ENCODE measurements at places on chromosomes 1 and 21.

GRCh38 chr1:237223419-237223818 lies 181.4 kb downstream of the RYR2 start:
- no peak for DNase-seq

- no peak for DNase-seq
Observed at GRCh38 chr21:34342476-34342875, 21.3 kb upstream of the KCNE2 start.

DNA sequence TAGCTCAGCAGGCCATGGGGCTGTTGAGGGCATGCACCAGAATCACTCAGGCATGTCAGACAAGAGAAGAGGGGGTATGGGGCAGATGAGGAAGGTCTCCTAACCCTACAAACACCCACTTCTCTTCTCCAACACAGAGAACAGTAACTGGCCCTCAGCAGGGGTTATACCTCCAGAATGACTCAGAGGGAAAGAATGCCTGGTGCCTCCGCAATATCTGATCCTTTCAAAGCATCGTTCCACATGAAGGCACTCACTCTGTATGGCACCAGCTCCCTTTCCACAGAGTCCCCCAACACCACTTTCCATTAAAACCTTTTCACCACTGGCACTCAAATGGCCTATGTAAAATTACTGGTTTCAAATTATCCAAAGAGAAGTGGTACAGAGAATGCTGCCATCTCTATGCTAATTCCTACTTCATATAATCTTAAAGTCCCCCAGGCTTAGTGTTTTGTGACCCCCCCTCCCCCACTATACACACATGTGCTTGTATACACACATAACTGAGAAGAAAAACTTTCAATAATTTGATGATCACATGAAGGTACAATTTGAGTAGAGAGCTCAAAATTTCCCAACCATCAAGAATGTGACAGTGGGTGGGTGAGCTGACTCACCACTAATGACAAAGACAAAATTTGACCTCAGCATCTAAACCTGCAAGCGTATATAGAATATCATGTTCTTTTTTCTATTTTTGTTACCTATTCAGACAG lies 91.5 kb downstream of the SIPA1L2 start:
- peak; percentile 77 for DNase-seq

- DNase-seq: no peak
Observed at GRCh38 chr1:234992065-234992464, 136.6 kb downstream of the TOMM20 start.

- no peak for DNase-seq
Observed at GRCh38 chr1:212428496-212428895, 4.2 kb upstream of the NENF start.

DNA sequence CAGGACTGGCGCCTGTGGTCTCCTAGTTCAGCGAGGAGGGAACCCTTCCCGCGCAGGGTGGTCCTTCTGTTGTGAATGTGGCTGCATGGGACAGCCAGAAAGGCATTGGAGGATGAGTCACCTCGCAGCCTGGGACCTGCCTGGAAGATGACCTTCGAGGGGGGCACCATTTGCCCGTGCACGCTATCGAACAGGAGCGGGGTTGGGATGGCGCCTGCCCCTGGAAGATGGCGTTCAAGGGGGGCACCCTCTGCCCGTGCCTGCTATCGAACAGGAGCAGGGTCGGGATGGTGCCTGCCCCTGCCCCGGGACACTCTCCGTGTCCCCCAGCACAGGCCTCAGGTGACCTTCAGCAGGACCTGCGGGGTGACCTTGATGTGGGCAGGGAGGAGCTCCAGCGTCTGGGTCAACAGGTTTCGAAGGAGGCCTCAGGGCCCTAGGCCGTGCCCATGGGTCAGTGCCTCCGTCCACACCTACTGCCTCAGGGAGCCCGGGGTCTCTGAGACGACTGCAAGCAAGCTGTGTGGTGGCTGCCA lies 1.7 kb upstream of the ACTRT2 start:
- no peak for DNase-seq

DNA sequence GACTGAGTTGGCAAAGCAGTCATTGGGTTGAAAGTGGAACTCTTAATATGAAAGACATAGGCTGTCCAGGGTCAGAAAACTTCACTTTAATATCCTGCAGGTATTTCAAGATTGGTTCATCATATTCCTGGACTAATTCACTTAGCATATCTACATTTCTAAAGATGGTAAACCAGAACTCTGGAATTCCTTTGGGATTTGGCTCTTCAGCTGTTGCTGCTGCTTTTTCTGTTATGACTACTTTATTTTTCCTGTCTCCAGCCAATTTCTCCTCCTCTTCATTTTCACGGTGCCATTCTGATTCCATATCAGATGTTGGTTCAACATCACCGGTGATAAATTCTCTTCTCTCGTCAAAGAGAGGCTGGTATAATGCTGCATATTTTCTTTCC lies 37.4 kb downstream of the CD58 start:
- no peak for DNase-seq

DNA sequence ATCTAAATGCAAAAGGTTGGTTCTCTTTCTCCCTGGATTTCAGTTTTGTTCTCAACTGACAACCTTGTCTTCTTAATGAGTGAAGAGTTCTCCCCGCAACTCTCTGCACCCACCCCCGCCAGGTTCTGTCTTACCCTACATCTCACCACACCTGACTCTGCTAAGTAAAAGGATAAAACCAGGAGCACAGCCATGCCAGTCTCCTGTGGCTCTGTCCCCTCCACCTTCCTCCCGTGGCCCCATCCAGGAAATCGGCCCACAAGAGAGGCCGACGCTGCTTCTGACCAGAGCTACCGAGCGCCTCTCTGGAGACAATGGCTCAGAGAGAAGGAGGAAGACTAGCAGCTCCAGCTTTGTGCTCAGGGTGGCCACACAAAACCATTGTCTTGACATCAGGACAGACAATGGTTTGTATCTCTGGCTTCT lies 72.2 kb downstream of the PLEKHA6 start:
- no peak for DNase-seq

DNA sequence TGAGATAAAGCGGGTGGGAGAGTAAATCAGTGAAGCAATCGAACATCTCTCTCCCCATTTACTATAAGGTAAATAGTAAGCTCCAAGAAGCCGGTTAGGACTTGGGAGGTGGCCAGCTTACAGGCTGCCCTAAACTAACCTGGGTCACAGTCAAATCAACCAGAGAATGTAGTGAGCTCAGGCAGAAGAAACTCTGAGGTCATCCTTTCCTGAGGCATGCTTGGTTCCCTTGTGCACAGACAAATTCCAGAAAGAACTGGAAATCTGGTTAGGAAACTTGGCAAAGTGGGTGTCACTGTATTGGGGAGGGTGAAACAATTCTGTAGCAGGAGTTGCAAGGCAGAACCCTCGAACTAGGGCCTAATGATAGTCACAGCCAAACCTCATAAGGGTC lies 72.5 kb downstream of the NTMT2 start:
- DNase-seq: no peak

DNA sequence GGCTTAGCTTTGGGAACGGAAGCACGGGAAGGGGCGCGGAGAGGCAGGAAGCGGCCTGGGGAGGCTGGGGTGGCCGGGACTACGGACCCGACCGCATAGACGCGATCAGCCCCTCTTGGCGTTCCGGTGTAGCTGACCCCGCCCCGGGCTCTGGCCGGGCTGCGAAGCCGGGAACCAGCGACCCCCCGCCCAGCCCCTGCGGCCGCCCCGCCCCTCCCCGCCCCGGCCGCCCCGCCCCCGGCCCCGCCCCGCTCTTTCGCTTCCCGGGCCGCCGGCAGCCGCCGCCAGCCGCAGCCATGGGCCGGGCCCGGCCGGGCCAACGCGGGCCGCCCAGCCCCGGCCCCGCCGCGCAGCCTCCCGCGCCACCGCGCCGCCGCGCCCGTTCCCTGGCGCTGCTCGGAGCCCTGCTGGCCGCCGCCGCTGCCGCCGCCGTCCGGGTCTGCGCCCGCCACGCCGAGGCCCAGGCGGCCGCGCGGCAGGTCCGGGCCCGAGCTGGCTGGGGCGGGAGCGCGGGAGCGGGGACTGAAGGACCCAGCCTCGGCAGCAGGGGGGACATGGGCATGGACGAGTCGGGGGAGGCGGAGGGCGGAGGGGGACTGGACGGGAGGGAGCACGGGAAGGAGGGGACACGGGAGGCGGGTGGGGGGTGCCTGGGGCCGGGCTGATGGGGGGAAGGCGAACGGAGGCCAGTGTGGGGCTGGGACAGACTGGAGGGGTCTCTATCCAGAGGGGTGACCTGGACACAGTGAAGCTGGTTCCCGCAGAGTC lies at the start of gene SELENON:
SELENON (plus strand) TSS at position 259 of the 768 bp plus-strand sequence; CDS start at position 297, 38 bp downstream.
- peak; percentile 62 for DNase-seq

All from NCI-H510A treated with DMSO at 0.1 percent for 48 hours (cell line).